ENCODE measurements at places on chromosomes 4 and X.

DNA sequence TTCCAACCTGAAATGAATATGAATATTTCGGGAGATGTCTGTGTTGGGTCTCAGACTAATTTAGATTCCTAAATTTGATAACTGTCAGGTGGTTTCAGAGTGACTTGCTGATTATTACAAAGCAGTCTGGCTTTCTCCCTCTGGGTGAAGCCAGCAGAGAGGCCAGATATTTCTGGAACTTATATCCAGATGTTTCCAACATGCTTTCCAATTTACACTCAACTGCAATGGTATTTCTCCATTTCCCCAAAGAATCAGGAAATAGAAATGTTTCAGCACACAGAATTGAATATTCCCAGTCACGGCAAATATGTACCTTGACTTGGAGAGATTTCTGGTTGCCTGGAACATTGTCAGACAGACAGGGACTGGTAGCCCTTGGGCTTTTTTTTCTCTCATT lies 48.5 kb upstream of the EGFL6 start:
- DNase-seq = no peak

- DNase-seq = no peak
Observed at GRCh38 chr4:16449406-16449805, 223.1 kb upstream of the TAPT1 start.

DNA sequence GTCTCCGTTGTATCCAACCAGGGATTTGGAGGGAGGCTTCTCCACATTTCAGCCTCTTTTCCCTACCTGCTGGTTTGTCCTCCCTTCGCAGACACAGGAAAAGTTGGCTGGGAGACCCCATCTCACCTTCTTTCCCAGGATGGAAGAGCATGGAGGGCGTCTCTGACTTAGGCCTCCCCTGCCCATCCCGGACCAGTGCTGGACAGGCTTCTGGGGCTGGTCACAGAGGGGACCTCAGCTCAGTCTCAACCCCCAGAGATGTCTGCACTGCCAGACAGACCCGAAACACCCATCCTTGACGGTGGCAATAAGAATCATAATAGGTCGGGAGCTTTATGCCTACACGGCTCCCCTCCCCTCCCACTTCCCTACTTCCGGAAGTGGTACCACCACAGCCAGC lies 1.6 kb downstream of the WFS1 start:
- DNase-seq = no peak

DNA sequence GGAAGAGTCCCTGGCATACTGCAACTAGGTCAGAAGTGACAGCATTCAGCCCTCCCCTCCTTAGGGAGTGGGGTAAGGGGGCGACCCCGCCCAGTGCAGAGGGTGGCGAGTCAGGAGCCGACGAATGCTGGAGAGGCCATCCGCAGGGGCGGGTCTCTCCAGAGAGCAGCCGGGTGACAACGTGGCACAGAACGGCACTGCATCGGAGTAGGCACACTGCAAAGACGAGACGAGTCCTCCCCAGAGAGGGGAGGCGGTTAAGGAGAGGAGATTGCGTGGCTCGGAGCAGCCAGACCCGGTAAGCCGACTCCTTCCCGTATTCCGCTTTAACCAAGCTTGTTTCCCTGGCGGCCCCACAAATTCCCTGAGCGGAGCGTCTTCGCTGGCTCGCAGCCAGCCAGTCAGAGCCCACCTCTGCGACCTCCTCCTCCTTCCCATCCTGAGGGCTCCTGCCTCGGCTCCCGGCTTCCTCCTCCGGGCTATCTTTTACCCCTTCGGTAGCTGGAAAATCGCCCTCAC lies 54.9 kb downstream of the LINC00632 start:
- DNase-seq = no peak

GRCh38 chr4:142845293-142846107 lies 601 bp downstream of the INPP4B start:
- no peak for DNase-seq

GRCh38 chr4:762211-763190 lies 56.9 kb downstream of the PCGF3 start:
- no peak for DNase-seq

DNA sequence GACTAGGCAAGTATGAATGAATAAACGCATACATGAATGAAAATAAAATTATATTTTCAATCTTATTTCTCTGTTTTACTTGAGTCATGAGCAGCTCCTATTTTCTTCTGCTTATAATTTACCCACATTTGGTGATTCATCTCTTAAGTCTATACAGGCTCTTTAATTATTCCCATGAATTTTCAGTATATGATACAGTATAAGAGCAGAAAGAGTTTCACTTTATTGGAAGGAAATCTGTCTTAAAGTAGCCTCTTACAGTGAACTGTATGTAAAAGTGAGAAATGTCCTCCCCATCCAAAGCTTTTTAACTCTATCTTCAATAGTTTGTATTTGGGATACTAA lies 50.8 kb downstream of the TMEM165 start:
- DNase-seq = no peak

DNA sequence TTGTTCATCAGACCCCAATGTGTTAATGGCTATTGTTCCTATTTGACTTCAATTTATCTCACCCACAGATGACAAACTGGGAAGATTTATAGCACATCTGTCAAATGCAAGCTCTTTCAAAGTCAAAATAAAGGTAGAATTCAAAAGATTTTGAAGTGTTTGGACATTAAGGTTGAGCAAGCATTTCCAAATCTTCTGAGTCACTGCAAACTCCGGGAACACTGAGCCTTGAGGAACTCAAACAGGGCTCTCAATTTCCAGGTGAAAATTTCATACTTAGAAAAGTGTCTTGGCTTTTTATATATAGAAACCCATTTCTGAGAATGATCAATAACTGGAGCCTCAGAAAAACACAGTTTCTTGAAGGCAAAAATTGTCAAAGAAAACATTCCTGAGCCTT lies 199.5 kb upstream of the IGFBP7 start:
- no peak for DNase-seq

- DNase-seq = no peak
Observed at GRCh38 chr4:175874306-175874705, 62.2 kb upstream of the GPM6A start.

- no peak for DNase-seq
Observed at GRCh38 chr4:77504407-77504806, 101.2 kb upstream of the CXCL13 start.

All from K562 (cell line).